ENCODE measurements at places on chromosomes 6 and 20.

GRCh38 chr20:62032609-62033368 lies 32.9 kb downstream of the TAF4 start:
- DNase-seq: no peak

DNA sequence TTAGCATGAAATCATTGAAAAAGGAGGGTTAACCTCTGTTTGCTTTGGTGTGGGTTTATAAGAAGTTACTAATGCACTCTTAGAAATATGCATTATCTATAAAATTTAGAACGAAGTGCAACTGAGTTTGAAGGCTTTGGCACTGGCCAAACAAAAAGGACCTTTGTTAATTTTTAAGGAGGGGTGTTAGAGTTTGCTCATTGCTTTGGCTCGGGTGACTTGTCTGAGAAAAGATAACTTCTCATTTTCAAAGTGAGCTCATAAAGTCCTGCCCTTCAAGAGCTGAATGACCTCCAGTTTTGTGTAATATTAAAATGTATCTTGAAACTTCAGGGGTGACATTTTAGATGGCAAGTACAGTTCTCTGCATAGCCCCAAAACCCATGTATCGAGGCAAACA lies 25.9 kb downstream of the NEDD9 start:
- DNase-seq: no peak

DNA sequence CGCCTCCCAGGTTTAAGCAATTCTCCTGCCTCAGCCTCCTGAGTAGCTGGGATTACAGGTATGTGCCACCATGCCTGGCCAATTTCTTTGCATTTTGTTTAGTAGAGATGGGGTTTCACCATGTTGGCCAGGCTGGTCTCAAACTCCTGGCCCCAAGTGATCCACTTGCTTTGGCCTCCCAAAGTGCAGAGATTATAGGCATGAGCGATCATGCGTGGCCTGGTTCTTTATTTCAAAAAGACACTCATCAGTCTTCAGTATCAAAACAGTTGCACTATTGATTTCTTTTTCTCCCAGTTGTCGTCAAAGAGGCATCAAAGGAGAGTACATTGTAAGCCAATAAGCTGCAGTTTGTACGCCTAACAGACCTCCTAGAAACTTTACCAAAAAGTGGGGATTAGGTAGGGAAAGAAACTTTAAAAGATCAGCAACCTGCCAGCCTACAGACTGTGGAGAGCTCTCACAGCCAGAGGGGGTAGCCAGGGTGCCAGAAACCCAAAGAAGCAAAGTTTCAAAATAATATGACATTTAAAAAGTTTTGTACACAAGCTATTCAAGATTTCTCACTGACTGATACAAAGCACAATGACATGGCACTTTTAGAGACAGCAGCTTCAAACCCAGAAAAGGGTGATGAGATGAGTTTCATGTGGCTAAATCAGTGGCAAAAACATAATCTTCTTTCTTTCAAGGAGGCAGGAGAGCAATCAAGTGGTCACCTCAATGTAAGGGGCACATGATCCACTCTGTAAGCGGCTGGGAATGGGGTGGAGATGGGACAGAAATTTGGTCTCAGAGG lies 83.0 kb upstream of the RALY start:
- no peak for DNase-seq

GRCh38 chr6:155614606-155615005 lies 159.0 kb upstream of the NOX3 start:
- no peak for DNase-seq
